ENCODE measurements at places on chromosomes 6 and 20.

DNA sequence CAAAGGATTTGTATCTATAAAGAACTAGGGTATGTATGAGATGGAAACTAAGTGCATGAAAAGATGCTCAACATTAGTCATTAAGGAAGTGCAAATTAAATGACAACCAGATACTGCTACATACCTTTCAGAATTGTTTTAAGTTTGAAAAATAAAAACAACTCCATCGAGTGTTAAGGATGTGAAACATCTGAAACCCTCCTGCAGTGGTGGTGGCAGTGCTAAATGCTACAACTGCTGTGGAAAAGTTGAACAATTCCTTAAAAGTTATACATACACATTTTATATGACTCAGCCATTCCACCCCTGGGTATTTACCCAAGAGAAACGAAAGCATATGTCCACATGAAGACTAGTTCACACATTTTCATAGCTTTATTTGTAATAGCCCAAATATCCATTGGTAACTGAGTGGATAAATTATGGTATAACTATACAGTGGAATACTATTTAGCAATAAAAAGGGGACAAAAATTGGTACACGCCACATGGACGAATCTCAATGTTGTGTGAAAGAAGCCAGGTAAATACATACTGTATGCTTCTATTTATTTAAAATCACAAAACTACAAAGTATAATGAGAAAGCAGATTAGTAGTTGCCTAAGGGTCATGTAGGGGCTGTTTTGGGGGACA is 10.6 kb downstream of the ARMH2 start:
- DNase-seq = no peak

DNA sequence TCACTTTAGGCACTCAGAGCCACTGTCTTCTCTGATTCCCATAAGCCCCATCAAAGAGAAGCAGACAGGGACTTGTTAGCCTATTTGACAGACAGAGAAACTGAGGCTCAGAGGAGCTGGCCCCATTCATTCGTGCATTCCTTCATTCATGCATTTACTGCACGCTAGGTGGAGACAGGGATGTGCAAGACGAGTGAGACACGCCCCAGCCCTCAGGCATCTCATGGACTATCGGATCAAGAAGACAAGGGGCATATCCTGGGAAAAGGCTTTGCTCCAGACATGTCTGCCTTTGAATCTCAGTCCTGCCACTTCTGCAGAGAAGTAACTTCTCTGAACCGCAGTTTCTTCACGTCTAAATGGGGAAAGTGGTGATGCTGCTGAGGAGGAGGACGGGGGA is 54.1 kb downstream of the BPIFB1 start:
- no peak for DNase-seq

GRCh38 chr6:140627002-140627401 is 1252.6 kb upstream of the CITED2 start:
- DNase-seq = no peak

DNA sequence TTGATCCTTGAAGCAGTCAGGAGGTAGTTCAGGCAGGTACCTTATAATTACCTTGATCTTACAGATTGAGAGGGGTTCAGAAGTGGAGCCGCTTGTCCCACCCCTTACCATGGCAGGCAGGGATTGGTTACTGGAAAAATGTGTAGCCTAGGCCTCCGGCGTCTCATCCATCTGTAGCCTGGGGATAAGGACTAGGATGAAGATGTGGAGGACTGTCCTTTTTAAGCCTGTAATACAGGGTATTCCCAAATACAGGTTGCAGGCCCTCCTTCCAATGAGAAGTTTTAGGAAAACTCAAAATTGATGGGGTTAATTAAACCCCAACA is 2.8 kb downstream of the HMGA1 start:
- DNase-seq = no peak

- peak; percentile 89 for DNase-seq
Observed at GRCh38 chr6:90478789-90479602, 107.9 kb downstream of the MAP3K7 start.

DNA sequence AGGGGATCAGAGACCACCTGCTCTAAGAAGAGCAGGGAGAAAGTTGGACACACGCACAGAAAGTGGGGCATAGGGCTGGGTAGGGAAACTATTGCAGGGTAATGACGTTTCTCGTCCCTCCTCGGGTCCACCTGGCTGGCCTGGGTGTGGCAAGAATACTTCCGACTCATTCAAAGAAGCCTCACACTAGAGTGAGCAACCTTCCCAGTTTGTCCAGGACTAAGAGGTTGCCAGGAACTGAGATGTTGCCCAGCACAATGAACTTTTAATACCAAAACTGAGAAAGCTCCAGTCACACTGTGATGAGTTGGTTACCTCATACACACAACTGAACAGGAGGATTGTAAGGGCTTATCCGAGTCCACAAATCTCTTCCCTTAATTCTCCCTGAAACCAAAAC is 74.5 kb upstream of the ADGRF1 start:
- DNase-seq = no peak

GRCh38 chr6:163342571-163343539 is 71.7 kb upstream of the QKI start:
- DNase-seq = no peak

GRCh38 chr20:32433311-32434021 is 75.3 kb downstream of the ASXL1 start:
- DNase-seq = no peak

- peak; percentile 20 for DNase-seq
Observed at GRCh38 chr6:41527721-41528408, 18.3 kb upstream of the FOXP4 start.

DNA sequence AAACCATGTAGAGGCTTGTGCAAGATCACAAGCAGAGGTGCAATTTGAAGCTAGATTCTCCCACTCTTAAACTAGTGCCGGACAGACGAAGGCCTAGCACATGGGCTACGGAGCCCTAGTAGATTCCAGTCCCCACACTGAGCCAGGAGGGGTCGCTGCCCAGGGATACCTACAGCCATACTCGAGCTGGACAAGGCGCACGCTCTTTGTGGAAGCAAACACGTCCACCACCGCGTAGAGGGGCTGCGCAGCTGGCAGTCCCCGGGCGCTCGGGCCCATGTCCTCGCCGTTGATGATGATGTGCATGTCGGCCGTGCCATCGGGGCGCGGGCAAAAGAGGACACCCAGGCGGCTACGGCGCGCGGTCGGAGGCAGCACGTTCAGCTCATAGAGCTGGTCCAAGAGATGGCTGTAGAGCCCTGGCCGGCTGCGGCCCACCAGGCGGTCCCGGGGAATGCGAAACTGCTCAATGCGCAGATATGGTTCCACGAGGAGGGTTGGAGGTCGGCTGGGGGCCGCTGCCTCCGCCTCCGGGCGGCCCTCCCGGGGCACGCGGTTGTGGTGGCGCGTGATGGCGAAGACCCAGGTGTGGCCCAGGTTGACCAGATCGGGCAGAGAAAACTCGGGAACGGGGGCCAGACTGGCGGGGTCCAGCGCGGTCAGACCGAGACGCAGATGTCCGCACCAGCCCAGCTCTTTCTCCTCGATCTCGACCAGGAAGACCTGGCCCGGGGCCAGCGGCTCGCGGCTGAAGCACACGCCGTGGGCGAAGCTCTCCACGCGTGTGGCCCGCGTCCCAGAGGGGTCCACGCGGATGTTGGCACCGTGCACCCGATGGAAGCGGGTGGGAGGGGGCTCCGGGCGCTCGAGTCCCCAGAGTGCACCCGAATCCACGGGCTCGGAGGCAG is 677 bp downstream of the NEURL2 start:
- peak; percentile 79 for DNase-seq

GRCh38 chr6:170269846-170270541 is 20.9 kb downstream of the DLL1 start:
- no peak for DNase-seq
